AG10803 (cell line): ENCODE measurements at places on chromosomes 5 and 9.
A peak's percentile ranks its signal among the peaks of the same experiment; 100 is the strongest.

- DNase-seq = no peak
Measured at GRCh38 chr9:91839926-91840465, 110.0 kb downstream of the ROR2 start.

DNA sequence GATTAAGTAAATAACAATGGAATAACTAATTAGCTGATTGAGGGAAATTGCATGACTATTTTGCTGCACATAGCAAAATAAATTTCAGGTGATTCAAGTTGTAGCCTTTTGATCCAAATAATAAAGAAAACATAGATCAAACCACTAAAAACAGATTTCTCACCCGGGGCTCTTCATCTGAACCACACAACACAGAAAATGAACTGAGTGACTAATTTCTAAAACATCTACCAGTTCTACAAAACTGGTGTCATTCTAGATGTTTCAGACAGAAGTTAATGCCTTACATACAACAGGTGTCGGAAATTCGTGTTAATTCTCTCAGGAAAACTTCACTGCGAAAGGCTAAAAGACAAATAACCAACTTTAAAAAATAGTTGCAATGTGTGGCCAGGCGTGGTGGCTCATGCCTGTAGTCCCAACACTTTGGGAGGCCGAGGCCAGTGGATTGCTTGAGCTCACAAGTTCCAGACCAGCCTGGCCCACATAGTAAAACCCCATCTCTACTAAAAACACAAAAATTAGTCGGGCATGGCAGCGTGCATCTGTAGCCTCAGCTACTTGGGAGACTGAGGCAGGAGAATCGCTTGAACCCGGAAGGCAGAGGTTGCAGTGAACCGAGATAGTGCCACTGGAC is 6.9 kb downstream of the PROP1 start:
- no peak for DNase-seq

- no peak for DNase-seq
Measured at GRCh38 chr5:133845271-133845670, 123.2 kb downstream of the C5orf15 start.

- no peak for DNase-seq
Measured at GRCh38 chr5:178458140-178458539, 132.1 kb downstream of the COL23A1 start.

- DNase-seq = no peak
Measured at GRCh38 chr9:128551657-128552152, 682 bp upstream of the SPTAN1 start.

- peak; percentile 22 for DNase-seq
Measured at GRCh38 chr9:78462611-78463010, 165.7 kb downstream of the PSAT1 start.

- DNase-seq = no peak
Measured at GRCh38 chr5:137610598-137610997, 111.5 kb upstream of the SPOCK1 start.

GRCh38 chr9:87650611-87651295 is 75.2 kb upstream of the CTSL start:
- DNase-seq = peak; percentile 42

- peak; percentile 5 for DNase-seq
Measured at GRCh38 chr5:2093859-2094615, 211.3 kb upstream of the IRX4 start.

- peak; percentile 74 for DNase-seq
Measured at GRCh38 chr9:15211815-15212495, 95.1 kb downstream of the TTC39B start.

GRCh38 chr5:162512935-162513565 is 445.5 kb downstream of the GABRG2 start:
- DNase-seq = no peak

GRCh38 chr9:135748676-135749075 is 46.7 kb downstream of the KCNT1 start:
- DNase-seq = no peak

- DNase-seq = no peak
Measured at GRCh38 chr9:133954862-133955529, 37.1 kb downstream of the VAV2 start.

DNA sequence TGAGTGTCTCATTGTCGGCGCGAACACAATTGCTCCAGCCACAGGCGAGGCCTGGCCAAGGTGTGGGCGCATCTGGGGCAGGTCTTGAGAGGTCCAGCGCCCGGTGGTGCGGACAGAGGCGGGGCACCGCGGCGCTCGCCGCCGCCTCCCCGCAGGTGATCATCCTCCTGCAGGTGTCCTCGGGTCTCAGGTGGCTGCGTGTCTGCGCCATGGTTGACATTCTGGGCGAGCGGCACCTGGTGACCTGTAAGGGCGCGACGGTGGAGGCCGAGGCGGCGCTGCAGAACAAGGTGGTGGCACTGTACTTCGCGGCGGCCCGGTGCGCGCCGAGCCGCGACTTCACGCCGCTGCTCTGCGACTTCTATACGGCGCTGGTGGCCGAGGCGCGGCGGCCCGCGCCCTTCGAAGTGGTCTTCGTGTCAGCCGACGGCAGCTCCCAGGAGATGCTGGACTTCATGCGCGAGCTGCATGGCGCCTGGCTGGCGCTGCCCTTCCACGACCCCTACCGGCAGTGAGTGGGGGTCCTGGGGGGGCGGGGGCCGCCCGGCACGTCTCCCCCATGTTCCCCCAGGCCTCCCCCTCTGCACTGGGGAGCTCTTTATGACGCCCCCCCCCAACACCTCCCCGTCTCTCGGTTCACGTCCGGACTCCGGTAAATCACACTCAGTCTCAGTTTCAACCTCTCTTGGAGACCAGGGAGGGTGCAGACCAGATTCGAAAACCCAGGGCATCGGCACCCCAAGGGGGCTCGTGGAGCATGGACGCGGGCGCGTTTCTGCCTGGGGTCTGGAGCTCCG is 446 bp downstream of the NXNL2 start:
- no peak for DNase-seq

- peak; percentile 53 for DNase-seq
Measured at GRCh38 chr5:6201631-6202030, 176.7 kb downstream of the MED10 start.

DNA sequence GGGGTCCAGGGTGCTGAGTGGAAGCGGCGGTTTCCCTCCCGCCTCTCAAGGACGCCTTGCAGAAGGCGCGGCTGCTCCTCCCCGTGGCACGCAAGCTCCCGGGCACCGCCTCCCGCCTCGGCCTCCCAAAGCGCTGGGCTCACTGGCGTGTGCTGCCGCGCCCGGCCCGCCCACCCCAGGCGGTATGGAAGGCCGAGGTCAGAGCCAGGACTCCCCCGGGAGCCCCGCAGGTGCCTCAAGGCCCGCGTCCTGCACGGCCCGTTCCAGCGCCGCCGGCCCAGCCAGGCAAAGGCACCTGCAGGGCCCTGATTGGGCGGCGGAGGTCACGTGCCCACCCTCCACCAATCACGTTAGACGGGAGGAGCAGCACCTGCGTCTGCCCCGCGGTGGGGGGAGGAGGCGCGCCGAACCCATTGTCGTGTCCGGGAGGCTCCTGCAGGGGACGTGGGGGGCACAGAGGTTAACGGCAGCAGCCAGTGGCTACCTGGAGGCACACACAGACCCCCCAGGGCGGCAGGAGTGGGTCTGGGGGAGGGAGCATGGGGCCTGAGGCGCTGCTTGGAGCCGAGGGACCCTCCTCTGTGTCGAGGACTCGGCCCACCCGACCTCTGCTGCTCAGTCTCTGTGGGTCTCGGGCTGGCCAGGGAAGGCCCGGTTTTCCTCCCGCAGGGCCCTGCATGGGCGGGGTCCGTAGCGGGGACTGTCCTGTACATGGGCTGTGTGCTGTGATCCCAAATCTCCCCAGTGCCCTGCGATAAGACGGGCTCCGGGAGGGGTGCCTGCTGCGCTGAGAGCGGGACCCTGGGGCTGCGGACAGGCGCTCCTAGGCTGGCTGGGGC is 2.0 kb upstream of the LCN12 start:
- DNase-seq = peak; percentile 63

GRCh38 chr5:173591056-173591514 is 25.4 kb downstream of the BOD1 start:
- DNase-seq = peak; percentile 23

DNA sequence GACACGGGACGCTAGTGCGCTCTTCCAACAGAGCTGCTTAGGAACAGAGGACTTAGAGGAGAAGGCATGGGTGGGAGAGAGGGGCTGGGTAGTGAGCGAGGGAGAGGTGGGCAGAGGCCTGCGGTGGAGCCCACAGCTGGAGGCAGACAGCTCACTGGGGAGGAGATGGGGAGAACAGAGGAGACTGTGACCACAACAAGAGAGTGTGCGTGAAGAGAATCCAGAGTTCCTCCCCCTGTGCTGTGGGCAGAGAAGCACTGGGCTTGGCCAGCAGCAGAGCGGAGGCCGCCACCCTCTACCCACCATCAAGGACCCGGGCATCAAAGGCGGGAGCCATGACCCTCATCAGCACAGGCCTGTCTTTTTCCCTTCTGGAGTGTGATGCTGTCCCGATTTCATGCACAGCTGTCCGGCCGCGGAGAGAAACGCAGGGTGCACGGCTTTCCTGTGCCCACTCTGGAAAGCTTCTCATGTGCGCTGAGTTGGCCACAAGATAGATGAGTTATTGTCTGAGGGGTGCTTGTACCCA is 228.3 kb upstream of the IRX4 start:
- no peak for DNase-seq

DNA sequence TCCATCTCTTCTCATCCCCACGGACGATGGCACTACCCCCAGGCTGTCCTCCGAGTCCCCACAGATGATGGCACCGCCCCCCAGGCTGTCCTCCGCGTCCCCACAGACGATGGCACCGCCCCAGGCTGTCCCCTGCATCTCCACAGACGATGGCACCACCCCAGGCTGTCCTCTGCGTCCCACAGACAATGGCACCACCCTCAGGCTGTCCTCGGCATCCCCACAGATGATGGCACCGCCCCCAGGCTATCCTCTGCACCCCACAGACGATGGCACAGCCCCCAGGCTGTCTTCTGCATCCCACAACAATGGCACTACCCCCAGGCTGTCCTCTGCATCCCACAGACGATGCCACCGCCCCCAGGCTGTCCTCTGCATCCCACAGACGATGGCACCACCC is 57.4 kb upstream of the PTCH1 start:
- no peak for DNase-seq

- DNase-seq = no peak
Measured at GRCh38 chr5:156907667-156908066, 55.4 kb downstream of the TIMD4 start.

DNA sequence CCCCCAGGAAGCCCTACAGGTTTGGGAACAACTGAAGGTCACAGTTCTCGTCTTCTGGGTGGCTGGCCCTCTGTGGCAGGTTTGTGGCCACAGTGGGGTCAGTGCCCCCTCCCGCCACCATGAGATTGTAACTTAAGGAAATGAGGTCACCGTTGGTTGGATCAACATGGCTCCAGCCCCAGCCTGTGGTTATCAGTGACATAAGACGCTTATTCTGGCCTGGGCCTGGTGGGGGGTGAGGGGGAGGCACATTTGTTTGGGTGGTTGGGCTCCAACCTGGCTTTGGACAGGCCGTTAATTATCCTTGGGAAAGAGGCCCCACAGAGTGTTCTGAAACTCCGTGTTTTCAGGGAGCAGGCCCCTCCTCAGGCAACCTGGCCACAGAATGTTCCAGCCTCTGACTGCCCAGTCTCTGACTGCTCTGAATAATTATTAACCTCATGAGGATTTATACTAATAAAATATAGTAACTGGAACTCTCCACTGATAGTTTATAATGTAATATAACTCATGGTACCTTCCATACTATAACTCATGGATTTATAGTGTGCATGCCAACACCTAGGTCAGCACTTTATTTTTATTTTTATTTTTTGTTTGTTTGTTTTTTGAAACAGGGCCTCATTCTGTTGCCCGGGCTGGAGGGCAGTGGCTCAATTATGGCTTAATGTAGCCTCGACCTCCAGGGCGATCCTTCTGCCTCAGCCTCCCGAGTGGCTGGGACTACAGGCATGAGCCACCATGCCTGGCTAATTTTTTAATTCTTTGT is 58.0 kb upstream of the RPL26L1 start:
- peak; percentile 89 for DNase-seq

GRCh38 chr9:130461218-130461630 is 16.5 kb downstream of the ASS1 start:
- no peak for DNase-seq

DNA sequence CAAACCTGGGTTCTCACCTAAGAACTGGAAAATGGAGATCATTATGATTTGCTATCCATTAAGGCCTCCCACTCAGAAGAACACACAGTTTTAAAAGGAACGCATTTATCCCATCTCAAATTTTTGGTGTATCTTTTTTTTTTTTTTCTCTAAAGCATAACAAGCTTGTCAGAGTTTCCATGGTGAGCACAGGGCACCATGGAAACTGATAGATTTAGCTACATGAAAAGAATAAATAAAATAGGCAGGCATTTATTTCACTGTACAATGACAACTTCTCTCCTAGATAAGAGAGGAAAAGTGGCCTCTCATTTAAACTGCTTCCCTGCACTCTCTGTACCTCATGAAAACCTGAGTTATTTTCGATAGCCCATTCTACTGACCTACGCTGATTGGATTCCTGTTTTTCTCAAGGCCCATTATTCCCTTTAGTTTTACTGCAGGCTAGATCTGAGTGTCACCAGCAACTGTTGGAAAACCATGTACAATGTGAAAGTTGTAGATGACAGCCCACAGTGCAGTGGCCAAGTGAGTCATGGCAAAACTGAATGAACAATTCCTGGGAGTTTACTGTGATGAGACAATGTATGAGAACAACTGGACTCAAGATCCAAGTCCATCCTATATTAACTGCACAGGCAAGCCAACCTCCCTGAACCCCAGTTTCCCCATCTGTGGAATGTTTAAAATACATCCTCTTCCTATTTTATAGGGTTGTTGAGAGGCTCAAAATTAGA is 4.3 kb upstream of the GDA start:
- no peak for DNase-seq

- peak; percentile 71 for DNase-seq
Measured at GRCh38 chr9:89961616-89962341, 357.0 kb downstream of the GADD45G start.

- no peak for DNase-seq
Measured at GRCh38 chr9:37836386-37836785, 35.8 kb downstream of the DCAF10 start.

DNA sequence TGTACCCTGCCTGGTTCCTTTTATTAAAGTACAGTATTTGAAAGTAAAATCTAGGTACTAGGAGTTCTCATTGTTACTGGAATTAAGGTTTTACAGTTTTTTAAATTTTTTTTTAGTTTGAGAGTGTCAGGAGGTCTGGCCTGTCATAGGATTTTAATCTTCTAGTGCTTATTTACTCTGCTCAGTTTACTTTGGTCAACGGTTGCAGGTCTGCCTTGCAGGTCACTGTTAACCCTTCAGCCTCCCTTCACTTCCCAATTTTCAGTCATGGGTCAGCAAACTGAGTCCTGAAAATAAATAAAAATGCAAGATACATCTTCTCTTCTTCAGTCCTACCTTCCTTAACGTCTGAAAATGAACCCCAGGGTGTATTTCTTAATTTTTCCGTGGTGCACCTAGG is 18.8 kb upstream of the PTBP3 start:
- no peak for DNase-seq

GRCh38 chr9:12809720-12810119 is 34.9 kb downstream of the LURAP1L start:
- no peak for DNase-seq

- no peak for DNase-seq
Measured at GRCh38 chr5:1009359-1010180, 968 bp downstream of the NKD2 start.

DNA sequence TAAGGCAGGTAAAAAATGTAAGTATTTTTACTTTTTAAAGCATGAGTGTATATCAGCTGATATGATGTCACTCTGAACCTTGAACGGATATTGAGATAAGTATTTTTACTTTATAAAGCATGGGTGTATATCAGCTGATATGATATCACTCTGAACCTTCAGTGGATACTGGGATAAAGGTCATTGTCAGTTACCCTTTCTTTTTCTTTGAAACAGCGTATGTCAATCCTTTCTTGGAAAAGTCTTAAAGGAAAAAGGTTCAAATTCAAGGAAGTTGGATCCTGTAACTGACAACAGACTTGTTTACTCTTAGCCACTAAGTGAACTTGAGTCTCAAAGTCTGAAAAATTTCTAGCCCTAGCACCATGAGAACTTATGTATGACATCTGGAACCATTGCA is 61.7 kb upstream of the IFNK start:
- DNase-seq = no peak
